A549 (cell line): ENCODE measurements at places on chromosomes 11 and 22.
A peak's percentile ranks its signal among the peaks of the same experiment; 100 is the strongest.

DNA sequence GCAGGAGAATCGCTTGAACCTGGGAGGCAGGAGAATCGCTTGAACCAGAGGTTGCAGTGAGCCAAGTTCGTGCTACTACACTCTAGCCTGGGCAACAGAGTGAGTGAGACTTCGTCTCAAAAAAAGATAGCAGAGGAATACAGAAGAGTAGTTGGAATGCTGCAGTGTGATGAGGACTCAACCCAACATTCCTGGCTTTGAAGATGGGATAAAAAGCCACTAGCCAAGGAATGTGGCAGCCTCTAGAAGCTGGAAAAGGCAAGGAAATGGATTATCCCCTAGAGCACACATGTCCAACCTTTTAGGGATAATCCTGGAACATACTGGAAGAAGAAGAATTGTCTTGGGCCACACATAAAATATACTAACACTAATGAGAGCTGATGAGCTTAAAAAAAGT lies 13.9 kb downstream of the SLC25A17 start:
- DNase-seq: no peak

DNA sequence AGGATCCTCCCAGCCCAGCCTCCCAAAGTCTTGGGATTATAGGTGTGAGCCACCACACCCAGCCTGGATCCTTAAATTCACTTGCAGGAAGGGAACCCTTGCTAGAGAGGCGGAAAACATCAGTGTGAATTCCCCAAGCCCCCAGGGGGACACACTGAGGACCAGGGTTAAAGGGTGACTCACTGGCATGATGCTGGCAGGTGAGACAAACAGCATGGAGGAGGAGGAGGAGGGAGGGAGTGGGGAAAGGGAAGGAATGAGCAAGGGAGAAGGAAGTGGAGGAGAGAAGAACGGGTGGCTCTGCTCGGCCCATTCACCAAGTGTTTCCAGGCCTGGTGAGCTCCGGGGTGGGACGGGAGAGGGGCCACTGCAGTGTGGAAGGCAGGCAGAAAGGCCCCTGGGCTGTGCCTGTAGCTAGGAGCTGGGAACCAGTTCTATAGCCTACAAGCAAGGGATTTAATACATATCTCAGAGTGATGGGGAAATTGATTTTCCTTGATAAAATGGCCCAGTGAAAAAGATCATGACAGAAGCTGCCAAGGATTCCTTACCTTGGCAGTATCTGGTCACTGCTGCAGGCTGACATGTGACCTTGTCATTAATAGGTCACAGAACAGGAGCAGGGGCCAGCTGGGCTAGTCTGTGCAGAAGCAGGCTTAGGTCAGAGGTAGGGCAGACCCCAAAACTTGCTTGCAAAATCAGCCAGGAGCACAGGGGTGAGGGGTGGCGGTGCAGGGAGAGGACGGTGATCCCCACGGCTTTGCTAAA lies 370.2 kb downstream of the SHANK2 start:
- DNase-seq: no peak

DNA sequence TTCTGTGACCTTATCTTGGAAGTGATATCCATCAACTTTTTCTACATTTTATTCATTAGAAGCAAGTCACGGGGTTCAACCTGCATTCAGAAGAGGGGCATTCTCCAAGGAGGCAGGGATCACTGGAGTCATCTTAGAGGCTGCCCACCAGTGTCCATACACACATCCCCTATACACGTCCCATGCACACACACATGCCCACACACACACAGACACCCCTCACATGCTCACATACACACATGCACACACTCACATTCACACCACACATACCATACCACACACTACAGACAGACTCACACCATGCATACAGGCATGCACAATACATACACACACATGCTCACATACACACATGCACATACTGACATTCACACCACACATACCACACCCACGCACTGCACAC lies 884.7 kb downstream of the TBC1D22A start:
- no peak for DNase-seq

- DNase-seq: no peak
These were observed 71.2 kb downstream of the ZBTB16 start for GRCh38 chr11:114130629-114131277.

DNA sequence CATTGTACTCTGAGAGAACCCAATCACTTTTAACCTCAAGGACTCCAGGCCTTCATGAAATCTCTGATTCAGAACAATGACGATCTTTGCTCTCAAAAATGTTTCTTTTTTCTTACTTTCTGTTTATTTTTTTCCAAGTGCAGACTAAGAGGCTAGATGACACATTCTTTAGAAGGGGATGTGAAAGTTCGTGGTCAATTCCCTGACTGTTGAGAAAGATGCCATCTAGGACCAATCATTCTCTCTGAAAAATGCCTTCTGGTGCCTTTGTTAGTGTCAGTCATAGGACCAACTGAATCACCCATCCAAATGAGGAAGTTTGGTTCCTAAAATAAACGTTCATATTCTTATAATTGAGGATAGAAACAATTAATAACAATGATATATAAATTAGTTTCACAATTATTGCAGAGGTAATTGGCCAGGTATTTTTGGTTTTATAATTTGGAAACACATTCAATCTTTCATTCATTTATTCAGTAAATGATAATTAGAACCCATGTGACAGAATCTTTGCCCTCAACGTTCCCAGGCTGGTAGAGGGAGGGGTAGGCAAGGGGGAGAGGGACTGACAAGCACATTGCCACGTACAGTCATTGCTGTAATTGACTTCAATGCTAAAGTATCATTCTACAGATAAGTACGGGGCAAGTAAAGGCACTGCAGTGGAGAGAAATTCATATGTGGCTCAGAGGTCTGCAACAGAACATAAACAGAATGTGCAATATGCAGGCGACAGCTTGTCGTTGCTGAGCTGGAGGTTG lies 333.4 kb upstream of the MPPED2 start:
- DNase-seq: no peak

DNA sequence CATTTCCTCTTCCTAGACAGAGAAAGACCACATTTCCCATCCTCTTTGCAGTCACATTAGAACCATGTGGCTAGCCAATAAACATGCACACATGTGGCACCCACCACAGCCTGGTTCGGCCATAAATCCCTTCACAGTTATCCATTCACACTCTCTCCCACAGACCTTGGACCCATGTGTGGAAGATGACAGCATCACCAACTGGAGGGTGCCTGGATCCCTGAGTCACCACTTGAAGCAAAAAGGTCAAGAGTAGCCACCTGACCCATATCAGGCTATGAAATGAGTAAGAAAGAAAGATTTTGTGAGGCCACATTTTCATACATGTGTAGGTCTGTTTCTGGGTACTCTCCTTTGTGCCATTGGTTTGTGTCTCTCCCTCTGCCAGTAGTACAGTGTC lies 9.0 kb upstream of the TMEM121B start:
- no peak for DNase-seq

GRCh38 chr11:99275521-99275920 lies 254.8 kb downstream of the CNTN5 start:
- DNase-seq: no peak

GRCh38 chr11:73398721-73399120 lies 22.5 kb downstream of the RELT start:
- no peak for DNase-seq

DNA sequence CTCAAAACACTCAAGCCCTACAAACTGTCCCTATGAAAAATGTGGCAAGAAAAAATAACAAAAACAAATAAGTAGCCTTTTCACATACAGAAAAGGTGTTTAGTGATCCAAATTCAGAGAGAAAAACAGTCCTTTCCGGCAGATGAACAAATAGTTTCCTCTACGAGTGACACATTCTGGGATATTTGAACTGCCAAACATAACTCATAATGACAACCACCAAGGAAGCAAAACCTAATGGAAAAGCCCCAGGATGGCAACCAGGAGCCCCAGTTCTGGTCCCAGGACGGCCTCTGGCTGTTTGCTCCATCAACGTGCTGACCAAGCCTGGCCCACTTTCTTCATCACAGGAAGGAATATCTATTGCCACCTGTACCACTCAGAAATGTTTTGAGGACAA lies 6.0 kb downstream of the PACSIN2 start:
- DNase-seq: no peak

- no peak for DNase-seq
These were observed 120.7 kb upstream of the TMEM45B start for GRCh38 chr11:129694966-129695365.

- peak; percentile 13 for DNase-seq
These were observed 456 bp downstream of the AAMDC start for GRCh38 chr11:77821349-77821851.

- no peak for DNase-seq
These were observed 2.6 kb upstream of the ATP6V1E1 start for GRCh38 chr22:17631076-17631565.

DNA sequence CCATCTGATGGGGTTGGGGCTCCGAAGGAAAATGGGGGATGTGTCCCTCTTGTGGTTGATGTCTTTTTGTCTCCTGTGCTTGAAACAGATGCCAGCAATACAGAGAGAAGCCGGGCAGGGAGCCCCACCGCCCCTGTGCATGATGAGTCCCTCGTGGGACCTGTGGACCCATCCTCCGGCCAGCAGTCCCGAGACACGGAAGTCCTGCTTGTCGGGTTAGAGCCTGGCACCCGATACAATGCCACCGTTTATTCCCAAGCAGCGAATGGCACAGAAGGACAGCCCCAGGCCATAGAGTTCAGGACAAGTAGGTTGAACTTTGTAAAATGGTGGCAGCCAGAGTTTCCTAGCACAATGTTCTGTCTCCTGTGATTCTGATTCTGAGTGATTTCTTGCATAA lies 91.7 kb upstream of the OR4B1 start:
- no peak for DNase-seq

DNA sequence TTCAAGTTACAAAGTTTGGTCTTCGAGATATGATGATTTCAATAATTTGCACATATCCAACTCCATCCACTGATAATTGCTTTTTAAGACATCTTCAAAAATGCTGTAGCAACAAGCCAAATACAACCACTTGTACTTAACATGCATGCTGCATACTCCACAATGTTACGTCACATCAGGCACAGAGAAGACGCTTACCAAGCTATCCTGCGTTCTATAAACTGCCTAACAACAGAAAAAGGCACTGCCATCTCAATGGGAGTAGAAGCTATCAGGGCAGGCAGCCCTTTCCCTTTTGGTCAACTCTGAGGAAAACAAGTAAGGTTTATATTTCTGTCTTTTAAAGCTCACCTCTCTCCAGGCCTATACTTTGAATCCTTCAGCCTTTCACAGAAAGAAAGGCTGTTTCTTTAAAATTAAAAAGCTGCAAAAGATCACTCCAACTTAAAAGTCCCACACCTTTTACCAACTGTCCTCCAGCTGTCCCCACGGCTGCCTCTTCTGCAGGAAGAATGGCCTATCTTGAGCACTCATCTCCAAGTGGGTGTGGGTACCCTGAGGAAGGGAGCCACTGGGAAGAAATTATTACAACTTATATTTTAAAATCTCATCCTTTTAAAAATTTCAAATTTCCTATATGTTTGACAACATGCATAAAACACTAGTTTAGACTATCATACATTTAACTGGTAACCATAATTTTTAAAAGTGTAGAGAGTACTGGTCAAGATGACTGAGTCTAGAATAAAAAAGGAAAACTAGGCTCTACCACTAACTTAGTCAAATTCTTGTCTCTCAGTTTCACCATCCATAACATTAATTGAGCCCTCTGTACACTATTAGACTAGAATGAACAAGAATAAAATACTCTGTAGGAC lies 14.5 kb downstream of the PHF21A start:
- DNase-seq: no peak

DNA sequence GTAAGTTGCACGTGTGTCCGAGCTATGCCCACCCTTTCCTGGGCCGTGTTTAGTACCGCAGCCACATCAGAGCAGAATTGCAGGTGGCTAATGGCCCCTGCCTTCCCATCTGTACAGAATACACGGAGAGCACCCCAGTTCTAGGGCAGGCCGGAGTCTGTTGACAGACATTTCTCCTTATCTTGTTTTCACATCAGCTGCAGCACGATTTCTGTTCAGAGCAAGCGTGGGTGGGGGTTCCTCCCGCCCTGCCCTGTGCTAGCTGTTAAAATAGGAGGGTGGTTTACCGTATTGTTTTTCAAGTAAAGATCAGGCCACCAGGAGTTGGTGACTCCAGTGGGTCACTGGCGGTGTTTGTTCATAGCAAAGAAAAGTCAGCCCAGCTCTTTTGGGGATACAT lies 41.1 kb downstream of the UBASH3B start:
- DNase-seq: no peak

DNA sequence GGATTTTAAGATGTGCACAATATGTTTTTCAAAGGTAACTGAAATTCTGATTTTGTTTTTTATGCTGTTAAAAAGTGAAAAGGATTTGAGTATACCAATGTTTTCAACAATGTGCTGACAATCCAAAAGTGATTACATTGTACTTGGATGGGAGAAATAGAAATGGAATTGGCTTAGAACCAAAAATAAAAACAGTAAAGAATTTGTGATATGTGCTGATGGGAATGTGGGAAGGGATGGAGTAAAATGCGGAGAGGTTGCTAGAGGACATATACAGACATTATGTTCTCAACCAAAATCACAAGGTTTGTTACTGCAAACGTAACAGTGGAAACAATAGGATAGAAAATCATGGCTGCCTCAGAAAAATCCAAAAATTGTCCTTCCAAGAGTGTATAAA lies 279.3 kb upstream of the TENM4 start:
- no peak for DNase-seq

DNA sequence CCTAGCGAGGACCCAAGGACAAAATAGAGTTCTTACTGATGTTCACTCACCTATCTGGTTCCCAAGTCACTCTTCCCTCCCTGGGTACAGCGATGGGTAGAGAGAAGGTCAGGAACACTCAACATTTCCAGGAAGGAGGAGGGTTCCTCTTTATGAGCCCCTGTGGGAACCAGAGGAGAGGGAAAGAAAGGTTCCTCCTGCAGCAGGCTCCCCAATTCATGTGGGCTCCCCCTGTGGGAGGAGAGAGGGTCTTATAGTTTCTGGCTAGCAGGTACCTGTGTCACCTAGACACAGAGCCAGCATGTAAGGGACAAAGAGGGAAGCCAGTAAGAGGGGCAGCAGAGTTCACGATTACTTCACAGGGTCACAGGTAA lies 93.5 kb downstream of the DBX1 start:
- DNase-seq: no peak

DNA sequence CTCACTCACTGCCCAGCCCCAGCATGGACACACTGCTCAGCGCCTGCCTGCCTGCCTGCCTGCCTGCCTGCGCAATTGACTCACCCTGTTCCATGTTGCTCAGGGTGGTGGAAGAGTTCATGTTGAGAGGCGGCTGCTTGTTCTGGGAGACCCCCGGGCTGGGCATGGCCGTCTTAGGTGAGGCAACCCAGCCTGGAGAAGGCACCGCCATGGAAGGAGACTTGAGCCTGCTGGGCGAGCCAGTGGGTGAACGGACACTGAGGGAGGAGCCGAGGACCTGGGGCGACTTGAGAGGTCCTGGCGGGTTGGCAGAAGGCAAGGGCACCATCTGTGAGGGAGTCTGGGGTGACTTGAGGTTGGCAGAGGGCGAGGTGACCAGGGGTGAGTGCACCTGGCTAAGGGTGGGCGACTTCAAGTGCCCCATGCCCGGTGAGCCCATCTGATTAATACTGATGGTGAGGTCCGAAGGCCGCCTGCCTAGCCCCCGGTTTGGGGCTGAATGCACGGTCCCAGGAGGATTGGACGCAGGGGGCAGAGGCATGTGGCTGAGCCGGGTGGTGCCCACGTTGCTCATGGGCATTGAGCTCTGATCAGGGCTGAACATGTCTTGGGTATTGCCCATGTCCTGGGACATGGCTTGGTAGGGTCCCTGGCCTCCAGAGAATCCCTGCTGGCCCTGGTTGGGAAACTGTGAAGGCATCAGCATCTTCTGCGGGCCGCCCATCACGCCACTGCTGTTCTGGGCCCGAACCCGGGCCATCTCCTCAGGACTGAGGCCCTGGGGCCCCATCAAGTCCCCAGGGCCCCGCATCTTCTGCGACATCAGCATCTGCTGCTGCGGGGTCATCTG lies 17.1 kb downstream of the CXCR5 start:
- no peak for DNase-seq
